ENCODE measurements at places on chromosomes 12 and 14.

GRCh38 chr12:49598527-49598926 lies 6.9 kb downstream of the FAM186B start:
- DNase-seq = no peak

DNA sequence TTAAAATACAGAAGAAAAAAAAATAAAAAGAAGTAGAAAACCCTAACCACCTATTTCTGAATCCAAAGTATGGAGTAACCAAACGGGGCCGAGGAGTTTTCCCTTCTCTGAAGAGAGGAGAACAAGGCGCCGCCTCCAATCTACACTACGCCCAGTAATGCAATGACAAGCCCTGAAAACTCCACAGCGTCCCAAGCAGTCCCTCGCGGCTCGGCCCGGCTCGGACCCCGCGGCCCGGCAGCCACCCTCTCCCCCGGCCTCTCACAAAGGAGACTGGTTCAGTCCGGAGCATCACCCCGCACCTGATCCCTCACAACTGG lies 371 bp downstream of the CHD8 start:
- peak; percentile 16 for DNase-seq

DNA sequence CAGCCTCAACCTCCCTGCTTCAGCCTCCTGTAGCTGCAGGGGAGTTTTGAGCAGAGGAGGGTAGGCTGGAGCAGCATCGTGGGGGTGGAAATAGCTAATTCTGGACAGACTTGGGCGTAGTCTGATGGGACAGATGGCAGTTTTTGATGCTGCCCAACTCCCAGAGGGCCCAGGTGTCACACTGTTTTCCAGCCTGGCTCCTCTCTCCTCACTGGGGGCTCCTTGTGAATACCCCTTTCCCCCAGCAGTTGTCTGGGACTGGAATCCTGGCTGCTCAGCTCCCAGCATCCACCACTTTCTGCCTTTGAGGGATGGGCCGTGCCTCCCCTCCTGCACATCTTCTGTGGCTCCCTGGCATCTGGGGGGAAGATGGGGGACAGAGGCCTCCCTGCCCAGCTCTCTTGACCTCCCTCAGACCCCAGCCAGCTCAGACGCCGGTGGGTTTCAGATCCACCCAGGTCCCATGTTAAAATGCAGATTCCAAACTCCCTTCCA lies 34.0 kb downstream of the SH2B3 start:
- DNase-seq = no peak

DNA sequence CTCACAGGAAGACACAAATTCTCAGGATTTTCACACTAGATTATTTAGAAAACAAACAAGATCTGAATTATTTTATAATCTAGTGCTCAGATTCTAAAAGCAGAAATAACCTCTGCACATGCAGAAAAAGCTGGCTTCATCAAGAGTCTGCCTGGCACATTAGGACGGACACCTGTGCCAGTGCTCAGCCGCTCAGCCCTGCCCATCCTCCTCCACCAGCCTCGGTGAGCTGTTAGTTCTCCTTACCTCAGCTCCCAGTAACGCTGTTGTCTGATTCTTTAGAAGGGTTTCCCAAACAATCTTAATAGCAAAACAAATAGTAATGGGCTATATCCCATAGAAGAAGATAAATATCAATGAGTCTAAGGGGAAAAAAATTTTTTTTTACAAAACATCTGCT lies 27.7 kb downstream of the DUSP16 start:
- no peak for DNase-seq
